ENCODE measurements at places on chromosomes 4 and X.

DNA sequence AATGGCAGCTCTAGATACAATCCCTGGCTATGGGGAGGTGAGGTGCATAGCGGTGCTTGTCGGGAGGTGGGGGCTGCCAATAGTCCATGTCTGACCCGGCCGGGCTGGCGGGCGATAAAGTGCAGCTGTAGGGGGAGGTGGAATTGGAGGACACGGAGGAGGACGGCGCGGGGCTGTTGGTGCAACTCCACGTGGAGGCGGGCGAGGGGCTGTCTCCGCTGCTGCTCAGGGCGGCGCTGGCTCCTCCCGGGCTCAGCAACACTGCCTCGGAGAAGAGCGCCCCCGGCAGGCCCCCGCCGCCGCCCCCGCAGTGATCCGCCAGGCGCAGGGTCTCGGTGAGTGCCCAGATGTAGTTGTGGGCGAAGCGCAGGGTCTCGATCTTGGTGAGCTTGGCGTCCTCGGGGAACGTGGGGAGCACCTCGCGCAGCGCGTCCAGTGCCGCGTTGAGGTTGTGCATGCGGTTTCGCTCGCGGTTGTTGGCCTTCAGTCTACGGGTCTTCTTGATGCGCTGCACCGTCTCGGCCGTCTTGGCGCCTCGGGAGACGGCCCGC is 1.3 kb downstream of the NEUROG2 start:
- no peak for DNase-seq

GRCh38 chrX:144334577-144334976 is 450.7 kb downstream of the UBE2NL start:
- DNase-seq = no peak

GRCh38 chr4:165380805-165381204 is 2.0 kb downstream of the CPE start:
- DNase-seq = no peak

DNA sequence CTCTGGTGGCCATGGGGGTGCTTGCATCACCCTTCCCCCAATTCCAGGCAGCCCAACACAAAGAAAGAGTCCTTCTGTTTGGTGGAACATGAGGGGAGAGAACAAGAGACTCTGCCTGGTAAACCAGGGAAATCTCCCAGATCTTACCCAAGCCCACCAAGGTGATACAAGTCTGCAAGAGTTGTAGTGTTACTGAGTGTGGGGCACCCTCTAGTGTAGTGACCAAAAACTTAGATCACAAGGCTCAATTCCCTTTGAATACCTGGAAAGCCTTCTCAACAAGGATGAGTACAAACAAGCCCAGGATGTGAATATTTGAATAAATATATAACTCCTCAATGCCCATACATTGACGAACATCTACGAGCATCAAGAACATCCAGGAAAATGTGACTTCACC is 64.7 kb downstream of the IL13RA2 start:
- no peak for DNase-seq

DNA sequence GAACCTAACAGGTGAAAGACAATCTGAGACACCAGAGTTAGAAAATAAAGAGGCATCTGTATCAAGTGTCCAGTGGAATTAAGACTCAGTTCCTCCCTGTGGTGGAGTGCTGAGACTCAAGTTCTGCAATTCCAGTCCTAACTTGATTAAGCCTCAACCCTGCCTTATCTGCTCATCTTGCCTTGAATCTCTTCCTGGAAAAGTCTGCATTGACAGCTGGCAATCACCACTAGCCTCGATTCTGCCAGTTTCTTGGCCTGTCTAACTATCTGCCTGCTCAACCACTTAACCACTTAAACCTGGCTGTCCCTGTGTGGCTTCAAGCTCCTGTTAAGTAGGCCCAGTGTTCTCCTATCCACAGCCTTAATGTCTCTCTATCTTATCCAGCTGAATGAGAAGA is 22.4 kb upstream of the NEIL3 start:
- DNase-seq = no peak

DNA sequence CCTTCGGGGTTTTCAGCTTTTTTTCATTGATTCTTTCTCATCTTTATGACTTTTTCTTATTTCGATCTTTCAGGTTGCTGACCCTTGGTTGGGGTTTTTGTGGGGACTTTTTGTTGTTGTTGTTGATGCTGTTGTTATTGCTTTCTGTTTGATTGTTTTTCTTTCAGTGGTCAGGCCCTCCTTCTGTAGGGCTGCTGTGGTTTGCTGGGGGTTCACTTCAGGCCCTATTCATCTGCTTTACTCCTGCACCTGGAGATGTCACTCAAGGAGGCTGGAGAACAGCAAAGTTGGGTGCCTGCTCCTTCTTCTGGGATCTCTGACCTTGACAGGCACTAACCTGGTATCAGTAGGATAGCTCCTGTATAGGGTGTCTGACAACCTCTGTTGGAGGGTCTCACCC is 39.9 kb upstream of the PCDH18 start:
- DNase-seq = no peak

DNA sequence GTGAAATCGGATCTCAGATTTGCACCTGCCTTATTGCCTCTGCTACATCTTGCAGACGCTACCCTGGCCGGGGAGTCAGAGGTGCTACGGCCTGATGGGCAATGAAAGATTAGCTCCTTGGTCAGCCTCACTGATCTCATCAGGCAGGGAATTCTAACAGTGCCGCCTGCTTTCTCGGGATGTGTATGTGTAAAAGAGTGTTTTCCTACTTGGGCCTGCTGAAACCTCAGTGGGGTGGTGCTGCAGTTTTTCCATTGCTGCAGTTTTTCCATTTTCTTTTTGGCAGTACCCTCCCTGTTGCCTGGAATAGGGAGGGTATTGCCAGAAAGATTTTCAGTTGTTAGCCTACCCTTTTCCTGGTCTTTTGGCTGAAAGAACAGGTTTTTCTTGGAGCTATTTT is 117.5 kb downstream of the CDKL5 start:
- no peak for DNase-seq

GRCh38 chrX:47129157-47129898 is 15.2 kb downstream of the NDUFB11 start:
- DNase-seq = peak; percentile 94

DNA sequence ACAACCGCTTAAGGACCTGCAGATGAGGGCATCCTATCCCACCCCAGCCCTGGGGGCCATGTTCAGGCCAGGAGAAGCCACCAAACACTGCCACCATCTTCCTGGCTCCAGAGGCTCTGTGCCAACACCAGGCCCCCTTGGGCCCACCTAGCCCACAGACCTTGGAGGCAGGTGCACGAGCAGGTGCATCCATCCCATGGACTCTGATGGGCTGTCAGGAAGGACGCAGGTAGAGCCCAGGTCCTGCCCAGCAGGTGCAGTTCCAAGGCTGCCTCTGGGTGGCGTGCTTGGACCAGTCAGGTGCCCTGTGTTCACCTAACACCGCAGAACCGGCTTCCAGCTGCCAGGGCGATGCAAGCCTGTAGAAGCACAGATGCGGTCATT is 22.8 kb upstream of the PDE6B start:
- DNase-seq = peak; percentile 48

- DNase-seq = no peak
Observed at GRCh38 chr4:64777286-64777685, 368.0 kb upstream of the TECRL start.

DNA sequence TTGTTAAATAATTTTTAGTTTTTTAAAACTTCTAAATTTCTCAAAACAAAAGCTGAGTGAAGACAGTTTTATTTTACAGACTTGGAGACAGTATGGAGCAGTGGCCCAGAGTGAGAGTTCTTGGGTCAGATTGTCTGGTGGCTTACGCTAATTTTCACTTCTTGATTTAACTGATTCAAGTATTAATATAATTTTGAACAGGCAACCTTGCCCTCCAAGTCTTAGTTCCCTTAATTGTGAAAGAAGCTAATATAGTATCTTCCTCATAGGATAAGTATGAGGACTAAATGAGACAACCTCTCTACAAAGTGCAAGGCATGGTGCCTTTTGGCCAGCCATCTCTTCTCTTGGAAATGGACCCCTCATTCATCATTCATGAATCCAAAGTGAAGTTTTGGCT is 25.4 kb downstream of the ATP7A start:
- no peak for DNase-seq

GRCh38 chrX:140848800-140849199 is 139.2 kb downstream of the LINC00632 start:
- no peak for DNase-seq

- DNase-seq = peak; percentile 2
Observed at GRCh38 chr4:64584981-64585557, 175.8 kb upstream of the TECRL start.

DNA sequence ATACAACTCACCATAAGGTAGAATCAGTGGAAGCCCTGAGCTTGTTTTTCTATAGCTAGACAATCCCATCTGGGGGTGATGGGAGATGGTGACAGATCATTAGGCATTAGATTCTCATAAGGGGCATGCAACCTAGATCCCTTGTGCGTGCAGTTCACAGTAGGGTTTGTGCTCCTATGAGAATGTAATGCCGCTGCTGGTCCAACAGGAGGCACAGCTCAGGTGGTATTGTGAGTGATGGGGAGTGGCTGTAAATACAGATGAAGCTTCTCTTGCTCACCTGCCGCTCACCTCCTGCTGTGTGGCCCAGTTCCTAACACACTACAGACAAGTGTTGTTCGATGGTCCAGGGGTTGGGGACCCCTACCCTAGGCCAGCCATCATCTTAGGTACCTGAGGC is 5.9 kb upstream of the GATB start:
- no peak for DNase-seq

- DNase-seq = no peak
Observed at GRCh38 chr4:142519342-142519741, 326.8 kb downstream of the INPP4B start.

DNA sequence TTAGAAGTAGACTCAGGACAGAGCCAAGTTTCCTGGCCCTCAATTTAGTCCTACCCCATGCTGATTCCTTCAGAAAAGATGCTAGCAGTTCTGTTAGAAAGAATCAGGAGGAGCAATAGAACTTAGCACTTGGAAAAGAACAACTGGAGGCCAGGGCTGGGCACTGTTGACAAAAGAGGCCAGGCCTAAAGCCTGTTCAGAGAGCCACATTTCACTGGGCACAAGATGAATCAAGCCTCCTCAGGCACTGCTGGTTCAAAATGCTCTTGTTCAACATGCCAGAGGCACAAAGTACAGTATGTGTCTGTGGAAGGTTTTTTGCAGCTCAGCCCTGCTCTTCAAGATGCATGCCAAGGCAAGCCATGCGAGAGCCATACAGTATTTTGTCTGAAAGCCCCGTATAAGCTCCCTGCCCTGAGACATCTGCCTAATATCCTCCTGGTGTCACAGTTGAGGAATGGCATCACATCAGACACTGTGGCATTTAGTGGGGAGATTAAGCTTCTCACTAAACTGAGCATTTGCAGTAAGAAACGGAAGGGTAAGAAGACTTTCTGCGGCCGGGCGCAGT is 53.7 kb downstream of the RASL11B start:
- DNase-seq = no peak

GRCh38 chr4:103998756-103999155 is 279.0 kb upstream of the TACR3 start:
- DNase-seq = no peak

DNA sequence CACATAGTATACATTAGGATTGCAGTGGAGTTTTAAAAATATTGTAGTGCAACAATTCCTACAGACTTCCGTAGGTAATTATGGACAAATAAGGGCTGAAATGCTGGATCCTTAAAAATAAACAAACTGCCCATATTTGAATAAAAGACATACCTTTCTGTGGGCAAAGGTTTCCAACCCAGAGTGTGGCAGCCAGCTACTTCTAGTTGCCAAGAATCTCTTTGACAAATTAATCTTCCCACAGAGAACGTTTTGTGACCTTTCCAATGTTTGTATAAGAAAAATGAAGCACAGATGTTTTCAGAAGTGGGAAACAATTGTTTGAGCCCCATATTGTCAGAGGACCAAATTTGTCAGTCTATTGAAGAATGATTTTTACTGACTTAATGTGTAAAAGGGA is 21.1 kb downstream of the GRPR start:
- no peak for DNase-seq

GRCh38 chr4:133424605-133425004 is 275.5 kb downstream of the PCDH10 start:
- no peak for DNase-seq

GRCh38 chrX:37816766-37817165 is 30.6 kb downstream of the DYNLT3 start:
- no peak for DNase-seq

DNA sequence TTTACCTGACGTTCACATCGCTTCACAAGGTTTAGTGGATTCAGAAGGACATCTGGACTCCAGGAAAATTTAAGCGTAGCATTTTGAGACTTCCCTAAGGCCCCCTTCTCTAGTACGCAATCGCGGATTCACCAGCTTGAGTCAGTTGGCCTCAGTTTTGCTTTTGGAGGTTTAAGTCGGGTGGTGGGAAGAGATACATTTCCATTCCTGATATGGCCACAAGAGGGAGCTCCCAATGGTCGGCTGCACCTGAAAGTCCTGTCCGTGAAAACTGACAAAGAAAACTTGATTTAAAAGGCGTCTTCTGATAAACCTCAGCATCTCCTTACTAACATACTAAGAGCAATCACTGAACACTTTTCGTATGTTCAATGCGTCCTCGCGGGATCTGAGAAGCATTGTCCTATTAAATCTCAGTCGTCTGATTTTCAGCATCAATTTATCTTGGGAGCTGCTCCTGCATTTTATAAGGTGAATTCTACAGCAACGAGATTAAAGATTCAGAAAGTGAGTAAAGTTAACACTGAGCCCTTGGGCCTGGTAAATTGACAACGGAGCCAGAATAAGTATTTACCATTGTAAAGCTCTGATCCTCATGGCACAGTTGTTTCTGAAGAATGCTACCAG is 50.6 kb downstream of the LGI2 start:
- DNase-seq = peak; percentile 66

DNA sequence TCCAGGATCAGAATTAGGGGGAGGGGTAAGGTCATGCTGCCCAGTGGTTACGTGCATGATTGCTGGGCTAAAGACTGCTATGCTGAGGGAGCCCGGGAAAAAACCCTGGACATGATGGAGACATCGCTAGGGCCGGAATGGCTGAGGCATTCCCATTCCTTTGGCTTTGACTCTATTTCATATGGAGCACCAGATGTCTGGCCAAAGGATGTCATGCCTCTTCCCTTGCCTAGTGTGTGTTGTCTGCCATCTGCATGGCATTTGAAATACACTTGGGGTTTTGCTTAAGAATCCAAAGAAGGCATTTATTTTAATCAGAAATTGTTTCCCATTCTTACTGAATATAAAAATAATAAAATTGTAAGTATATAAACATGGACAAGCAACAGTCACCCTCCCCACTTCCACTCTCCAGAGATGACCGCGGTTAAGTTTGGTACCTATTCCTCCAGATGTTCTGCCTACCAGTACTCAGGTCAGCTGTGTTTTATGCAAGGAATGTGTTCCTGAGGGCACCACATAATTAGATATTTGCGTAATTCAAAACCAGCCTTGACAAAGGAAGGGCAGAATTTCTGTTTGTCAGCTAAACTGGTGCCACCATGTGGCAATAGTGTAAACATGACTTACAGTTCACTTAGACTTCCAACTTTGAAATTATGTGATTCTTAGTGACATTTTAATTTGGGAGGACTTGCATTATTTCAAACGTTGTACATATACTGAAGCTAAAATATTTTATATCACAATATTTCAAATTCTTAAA is 105.9 kb downstream of the CT47B1 start:
- no peak for DNase-seq

- no peak for DNase-seq
Observed at GRCh38 chr4:120228086-120228485, 161.4 kb upstream of the MAD2L1 start.

GRCh38 chrX:136608295-136608933 is 39.5 kb upstream of the CD40LG start:
- no peak for DNase-seq

All from right renal cortex interstitium (tissue), 3 donors.